ENCODE measurements at places on chromosomes 4 and X. TPM values are rescaled to one million over a fixed set of nuclear protein-coding genes. Genes with fewer than 3 reads are reported as not detected.

The L1CAM gene
- total RNA-seq = not detected

The CXCL8 gene
- total RNA-seq = 36.1 TPM

The IL13RA2 gene
- 0.91 TPM for total RNA-seq

The PHOX2B gene
- not detected for total RNA-seq

The PTTG2 gene
- total RNA-seq = not detected

The GPR82 gene
- not detected for total RNA-seq

The HPSE gene
- total RNA-seq = 7.6 TPM

The GPC4 gene
- total RNA-seq = under 0.01 TPM

The CENPVL3 gene
- total RNA-seq = under 0.01 TPM

The LRP2BP gene
- total RNA-seq = 0.61 TPM

The CT45A3 gene
- not detected for total RNA-seq

The ADD1 gene
- total RNA-seq = 96.8 TPM

The TRIM60 gene
- total RNA-seq = not detected

The PRR27 gene
- total RNA-seq = not detected

The XAGE2 gene
- not detected for total RNA-seq

The COL4A6 gene
- total RNA-seq = 0.97 TPM

The UGT2B10 gene
- total RNA-seq = not detected

The SPANXN3 gene
- total RNA-seq = not detected

The GAB3 gene
- total RNA-seq = 1.6 TPM

The GAB1 gene
- 15.3 TPM for total RNA-seq

The GAGE12F gene
- not detected for total RNA-seq

The GPM6B gene
- total RNA-seq = 2.3 TPM

The AFF1 gene
- total RNA-seq = 12.7 TPM

The HS6ST2 gene
- total RNA-seq = 1.3 TPM

The RBM47 gene
- total RNA-seq = 0.15 TPM

The TMPRSS11B gene
- not detected for total RNA-seq

The FGFR3 gene
- total RNA-seq = 1.9 TPM

The SLC49A3 gene
- total RNA-seq = 5.2 TPM

The KIF4A gene
- 22.5 TPM for total RNA-seq

The ATP11C gene
- 65.2 TPM for total RNA-seq

The ATG4A gene
- 40.3 TPM for total RNA-seq

The F8A2 gene
- not detected for total RNA-seq

The WWC2 gene
- 19.5 TPM for total RNA-seq

The SMAD1 gene
- 93.5 TPM for total RNA-seq

The RNF175 gene
- total RNA-seq = not detected

The GAGE12J gene
- total RNA-seq = not detected

The SPANXN4 gene
- total RNA-seq = not detected

The GK gene
- 4.2 TPM for total RNA-seq

The GRIA3 gene
- total RNA-seq = 0.15 TPM

The IGSF1 gene
- not detected for total RNA-seq

The NOX1 gene
- total RNA-seq = not detected

The BCLAF3 gene
- total RNA-seq = 2.3 TPM

The UGT2B11 gene
- not detected for total RNA-seq

The ZNF275 gene
- total RNA-seq = 3.6 TPM

The GUCY1A1 gene
- total RNA-seq = 20.1 TPM

The FAM184B gene
- total RNA-seq = not detected

The GPR119 gene
- not detected for total RNA-seq

The NUDT9 gene
- 25.7 TPM for total RNA-seq

The MORC4 gene
- total RNA-seq = 17.3 TPM

The TCEANC gene
- 0.65 TPM for total RNA-seq

The FGFRL1 gene
- total RNA-seq = 4.7 TPM

The APELA gene
- total RNA-seq = not detected

Measured in epithelial cell of umbilical artery (primary cell).